ENCODE measurements at places on chromosomes 5 and 9. TPM values are rescaled to one million over a fixed set of nuclear protein-coding genes. Genes with fewer than 3 reads are reported as not detected.

The DMGDH gene
- 1.4 TPM for total RNA-seq

The GNA14 gene
- total RNA-seq, result 11.7 TPM

The PCDHGA3 gene
- 0.10 TPM for total RNA-seq

The ADAM19 gene
- total RNA-seq, result 2.9 TPM

The ARL14EPL gene
- total RNA-seq, result not detected

The CDKN2B gene
- total RNA-seq, result 57.0 TPM
